ENCODE measurements at places on chromosomes 1 and 21.

GRCh38 chr1:171468120-171468750 lies 17.1 kb upstream of the PRRC2C start:
- no peak for DNase-seq

DNA sequence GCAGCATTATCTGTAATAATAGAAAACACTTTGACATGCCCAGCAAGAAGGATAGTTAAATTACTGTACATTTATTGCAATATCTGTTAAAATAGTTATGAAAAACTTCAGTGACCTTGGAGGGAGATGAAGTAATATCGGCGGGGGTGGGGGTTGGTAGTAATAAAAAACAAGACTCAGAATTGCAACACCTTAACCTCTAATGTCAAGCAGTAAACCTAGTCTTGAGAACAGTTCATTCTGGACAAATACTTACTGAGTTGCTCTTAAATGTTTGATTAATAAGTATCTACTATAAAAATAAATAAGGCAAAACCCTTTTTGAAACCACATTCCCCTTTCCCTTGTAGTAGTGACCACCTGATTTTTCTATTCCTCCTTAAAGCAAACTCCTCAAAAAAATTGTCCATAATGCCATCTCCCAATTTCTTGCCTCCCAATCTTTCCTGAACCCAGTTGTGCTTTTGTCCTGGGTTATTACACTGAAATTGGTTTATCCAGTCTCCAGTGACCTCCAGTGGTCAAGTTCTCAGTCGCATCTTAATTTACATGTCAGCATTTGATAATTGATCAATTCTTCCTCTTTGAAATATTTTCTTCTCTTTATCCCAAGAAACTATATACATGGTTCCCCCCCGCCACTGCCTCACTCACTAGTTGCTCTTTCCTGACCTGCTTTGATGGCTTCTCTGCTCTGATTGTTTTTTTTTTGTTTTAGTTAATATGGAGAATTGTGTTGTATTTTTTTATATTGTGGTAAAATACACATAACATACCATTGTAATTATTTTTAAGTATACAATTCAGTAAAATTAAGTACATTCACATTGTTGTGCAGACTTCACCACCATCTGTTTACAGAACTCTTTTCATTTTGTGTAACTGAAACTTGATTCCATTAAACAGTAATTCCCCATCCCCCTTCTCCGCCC lies 36.8 kb downstream of the RAP1A start:
- DNase-seq = peak; percentile 57

GRCh38 chr21:31111093-31111492 lies 72.8 kb upstream of the KRTAP19-8 start:
- no peak for DNase-seq

DNA sequence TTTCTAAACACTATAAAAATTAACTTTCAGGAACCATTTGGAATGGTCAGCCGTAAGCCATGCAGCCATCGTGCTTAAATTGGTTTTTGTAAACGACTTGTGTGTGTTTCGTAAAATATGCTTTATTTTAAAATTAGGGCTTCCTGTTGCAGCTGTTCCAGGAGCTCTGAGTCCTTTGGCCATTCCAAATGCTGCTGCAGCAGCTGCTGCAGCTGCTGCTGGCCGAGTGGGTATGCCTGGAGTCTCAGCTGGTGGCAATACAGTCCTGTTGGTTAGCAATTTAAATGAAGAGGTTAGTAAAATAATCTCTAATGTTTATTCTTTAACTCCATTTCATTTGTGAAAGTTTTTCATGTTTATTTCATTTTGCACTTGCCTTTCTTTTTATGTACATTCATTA lies 83.1 kb downstream of the PTBP2 start:
- no peak for DNase-seq

GRCh38 chr1:211736351-211736915 lies 61.0 kb upstream of the NEK2 start:
- no peak for DNase-seq

- DNase-seq = peak; percentile 61
These were observed 73.4 kb downstream of the PIK3CD start for GRCh38 chr1:9724706-9725476.

DNA sequence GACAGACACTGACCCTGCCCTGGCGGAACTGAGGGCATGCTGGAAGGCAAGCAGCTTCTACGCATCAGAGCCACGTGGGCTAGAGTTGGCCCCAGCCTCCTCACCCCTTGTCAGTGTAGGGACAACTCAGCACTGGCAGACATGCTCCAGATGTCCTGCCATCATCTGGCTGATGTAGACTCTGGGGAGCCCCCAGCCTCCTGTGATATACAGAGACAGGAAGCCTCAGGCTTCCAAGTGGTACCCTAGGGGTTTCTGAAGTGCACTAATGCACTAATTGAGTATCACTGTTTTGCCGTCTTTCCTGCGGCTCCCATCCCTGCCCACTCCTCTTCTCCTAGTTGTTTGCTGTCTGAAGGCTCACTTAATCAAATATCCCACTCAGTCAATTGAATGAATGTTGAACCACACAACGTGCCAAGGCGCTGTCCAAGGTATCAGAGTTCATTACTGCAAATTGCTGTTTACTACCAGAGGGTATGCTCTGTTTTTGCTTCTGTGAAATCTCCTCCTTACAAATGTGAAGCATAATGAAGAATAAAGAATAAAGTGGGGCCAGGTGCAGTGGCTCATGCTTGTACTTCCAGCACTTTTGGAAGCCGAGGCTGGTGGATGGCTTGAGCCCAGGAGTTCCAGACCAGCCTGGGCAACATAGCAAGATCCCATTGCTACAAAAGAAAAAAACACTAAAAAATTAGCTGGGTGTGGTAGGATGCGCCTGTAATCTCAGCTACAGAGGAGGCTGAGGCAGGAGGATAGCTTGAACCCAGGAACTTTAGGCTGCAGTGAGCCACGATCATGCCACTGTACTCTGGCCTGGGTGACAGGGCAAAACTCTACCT lies 76.4 kb upstream of the ZBTB18 start:
- DNase-seq = no peak

DNA sequence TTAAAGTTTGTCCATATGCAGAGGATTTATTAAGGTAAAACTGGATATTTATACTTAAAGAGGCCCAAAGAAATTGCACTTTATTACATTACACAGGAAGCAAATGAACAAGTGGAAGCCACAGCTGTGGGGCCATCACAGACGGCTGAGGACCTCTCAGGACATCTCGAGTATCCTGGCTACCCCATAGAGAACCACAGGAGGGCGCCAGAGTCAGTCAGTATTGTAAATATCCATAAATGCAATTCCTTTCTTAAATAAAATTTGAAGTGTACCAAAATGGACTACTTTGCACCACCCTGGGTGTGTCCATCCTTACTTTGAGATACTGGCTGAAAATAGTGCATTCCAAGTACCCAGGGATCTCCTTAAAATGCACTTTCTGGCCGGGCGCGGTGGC lies 257.2 kb downstream of the MRPL39 start:
- DNase-seq = no peak

DNA sequence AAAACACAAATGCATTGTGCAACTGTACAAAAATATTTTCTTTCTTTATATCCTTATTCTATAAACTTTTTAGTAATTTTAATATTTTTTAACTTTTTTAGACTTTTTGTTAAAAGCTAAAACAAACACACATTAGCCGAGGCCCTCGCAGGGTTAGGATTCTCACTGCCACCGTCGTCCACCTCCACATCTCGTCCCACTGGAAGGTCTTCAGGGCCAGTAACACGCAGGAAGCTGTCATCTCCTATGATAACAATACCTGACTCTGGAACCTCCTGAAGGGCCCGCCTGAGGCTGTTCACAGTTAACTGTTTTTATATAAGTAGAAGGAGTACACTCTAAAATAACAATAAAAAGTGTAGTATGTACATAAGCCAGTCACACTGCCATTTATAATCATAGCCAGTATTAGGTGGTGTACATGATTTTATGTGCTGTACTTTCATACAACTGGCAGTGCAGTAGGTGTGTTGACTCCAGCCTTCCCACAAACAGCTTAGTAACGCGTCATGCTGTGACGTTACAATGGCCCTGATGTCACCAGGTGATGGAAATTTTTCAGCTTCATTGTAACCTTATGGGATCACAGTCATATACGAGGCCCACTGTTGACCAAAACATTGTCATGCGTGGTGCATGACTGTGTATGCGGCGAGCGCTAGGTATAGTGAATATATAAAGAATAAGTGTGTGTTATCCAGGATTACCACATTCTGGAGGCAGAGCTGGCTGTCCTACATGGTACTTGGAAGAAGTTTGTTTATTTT lies 8.8 kb downstream of the TFF2 start:
- no peak for DNase-seq

DNA sequence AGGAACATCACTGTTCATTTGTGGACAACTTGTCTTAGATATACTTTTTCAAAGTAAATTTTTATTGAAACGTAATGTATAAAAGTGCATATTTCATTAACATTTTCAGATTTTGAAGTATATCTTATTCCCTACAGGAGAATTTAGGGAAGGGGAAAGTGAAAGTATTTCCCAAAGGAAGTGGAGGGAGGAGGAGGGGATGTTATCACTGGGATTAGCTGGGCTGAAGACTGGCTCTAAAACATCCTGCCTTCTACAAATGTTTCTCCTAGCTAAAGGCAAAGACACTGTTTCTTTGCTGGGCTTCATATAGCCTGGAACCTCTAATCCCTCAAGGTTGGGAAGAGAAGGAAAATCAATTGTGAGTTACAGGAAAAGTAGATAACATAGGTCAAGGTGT lies 7.1 kb upstream of the ZNF697 start:
- DNase-seq = no peak

- no peak for DNase-seq
These were observed 112.7 kb downstream of the ERG start for GRCh38 chr21:38385427-38386175.

DNA sequence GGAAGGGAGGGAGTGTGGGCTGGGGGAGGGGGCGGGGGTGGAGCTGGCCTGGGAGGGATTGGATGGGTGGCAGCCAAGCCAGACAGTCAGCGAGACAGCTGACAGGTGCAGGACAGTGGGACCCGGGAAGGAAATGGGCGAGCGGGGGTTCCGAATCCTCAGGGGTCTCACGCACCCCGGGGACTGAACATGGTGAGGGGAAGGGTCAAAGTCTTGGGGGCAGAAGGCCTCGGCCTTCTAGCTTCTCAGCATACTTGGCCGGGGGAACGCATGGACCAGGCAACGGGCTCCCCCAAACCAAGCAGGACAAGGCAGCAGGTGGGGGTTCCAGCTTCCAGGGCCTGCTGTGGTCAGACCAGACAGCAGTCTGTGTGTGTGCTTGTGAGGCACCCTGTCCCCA lies 23.1 kb downstream of the CASZ1 start:
- no peak for DNase-seq

- DNase-seq = no peak
These were observed 31.5 kb downstream of the TNFSF4 start for GRCh38 chr1:173175514-173176145.

GRCh38 chr1:66374148-66374547 lies 159.8 kb upstream of the SGIP1 start:
- DNase-seq = no peak

- DNase-seq = no peak
These were observed 34.6 kb upstream of the MTR start for GRCh38 chr1:236760480-236760879.

DNA sequence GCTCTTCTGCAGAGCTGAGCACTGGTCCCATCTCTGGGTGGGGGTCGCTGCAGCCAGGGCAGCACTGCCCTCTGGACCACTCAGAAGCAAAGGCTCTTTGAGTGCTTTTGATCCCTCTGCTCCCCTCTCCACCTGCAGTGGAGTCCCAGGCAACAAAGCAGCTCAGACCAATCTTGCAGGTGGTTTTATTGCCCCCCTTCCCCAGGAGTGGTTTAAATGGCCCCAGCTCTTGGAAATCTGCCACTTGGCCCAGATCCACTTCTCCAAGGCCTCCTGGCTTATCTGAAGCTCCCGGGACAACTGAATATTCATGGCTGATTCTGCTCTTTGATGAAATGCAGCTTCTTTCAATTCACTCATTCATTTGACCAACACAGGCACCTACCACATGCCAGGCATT lies 2.7 kb downstream of the STUM start:
- DNase-seq = no peak

DNA sequence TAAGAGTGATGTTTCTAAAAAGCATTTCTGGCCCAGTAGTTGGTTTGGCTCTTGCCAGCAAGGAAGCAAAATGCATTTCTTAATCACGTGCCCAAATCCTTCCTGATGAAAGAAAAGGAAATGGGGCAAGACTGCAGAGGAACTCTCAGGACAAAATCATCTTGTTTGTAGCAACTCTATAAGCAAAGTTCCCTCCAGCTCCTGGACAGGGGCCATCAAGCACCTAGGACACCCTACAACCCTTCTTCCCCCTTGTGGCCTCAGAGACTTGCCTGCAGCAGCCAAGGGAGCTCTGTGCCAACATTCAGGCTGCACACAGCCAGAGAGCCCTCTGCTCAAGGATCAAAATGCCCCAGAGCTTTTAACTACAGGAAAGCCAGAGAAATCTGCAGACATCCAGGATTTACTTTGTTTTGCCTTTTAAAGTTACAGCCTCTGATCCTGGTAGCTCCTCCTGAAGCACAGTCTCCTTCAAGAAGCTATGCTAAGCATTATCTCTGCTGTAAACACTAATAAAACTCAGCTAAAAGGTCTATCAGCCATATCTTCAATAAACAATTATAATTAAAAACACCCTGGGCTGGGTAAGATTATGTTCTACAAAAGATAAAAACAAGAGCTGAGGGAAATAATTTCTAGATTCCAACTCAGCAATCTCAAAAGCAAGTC lies 105.0 kb downstream of the KIAA0319L start:
- no peak for DNase-seq

GRCh38 chr1:233394860-233395717 lies 67.6 kb downstream of the MAP3K21 start:
- DNase-seq = peak; percentile 70

DNA sequence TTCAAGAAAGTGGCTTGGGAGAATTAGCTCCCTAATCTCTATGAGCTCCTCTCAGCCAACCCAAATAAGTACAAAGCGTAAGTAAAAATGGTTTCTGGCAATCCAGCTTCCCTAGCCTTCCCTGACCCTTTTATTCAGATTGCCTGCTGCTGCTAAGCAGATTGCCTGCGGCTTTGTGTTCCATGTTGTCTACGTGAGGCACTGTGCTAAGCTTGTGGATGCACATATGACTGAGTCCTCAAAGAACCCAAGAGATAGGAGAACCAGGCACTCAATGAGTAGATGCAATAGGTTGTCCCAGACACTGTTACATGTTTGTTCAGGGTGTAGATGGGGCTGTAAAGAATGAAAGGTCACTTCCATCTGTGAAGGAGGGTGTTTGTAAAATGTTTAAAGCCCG lies 6.3 kb upstream of the OSBPL9 start:
- DNase-seq = no peak

- DNase-seq = no peak
These were observed 7.0 kb upstream of the PLEKHA6 start for GRCh38 chr1:204366759-204367158.

DNA sequence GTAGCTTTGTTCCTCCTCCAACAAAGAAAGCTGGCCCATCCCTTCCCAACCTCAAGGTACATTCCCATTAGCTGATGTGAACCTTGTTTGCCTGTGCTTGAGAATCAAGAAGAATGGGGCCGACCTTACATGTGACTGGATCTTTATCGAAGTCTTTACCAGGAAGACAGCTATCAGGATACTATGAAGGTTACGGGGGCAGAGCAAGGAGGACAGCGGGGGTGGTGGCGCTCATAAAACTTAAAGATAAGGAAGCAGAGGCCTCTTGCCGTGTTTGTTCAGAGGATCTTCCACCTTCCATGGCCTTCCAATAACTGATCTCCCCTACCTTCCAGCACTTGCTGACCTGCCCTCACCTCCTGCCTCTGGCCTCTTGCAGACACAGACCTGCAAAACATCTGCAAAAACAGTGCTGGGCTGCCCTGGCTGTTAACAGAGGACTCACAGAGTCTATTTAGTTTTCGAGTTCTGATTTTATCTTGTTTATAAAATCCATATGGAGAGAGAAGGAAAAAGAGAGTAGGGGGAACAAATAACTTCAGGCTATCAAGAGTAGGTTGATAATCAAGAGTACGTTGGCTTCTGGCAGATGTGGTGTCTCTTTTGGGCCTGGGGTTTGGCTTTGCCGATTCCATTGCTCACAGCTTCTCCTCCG lies 198.0 kb downstream of the HUNK start:
- no peak for DNase-seq

Data from SW480 (cell line).